ENCODE measurements at places on chromosomes 2 and 18. TPM values are rescaled to one million over a fixed set of nuclear protein-coding genes. Genes with fewer than 3 reads are reported as not detected.

Gene MLPH
- total RNA-seq, result 40.9 TPM

Gene SPP2
- total RNA-seq, result not detected

Gene RAD51AP2
- not detected for total RNA-seq

Gene TRIM43
- not detected for total RNA-seq

Gene PKDCC
- 63.1 TPM for total RNA-seq

Gene CCDC102B
- 1.4 TPM for total RNA-seq

Gene DPYSL5
- not detected for total RNA-seq

Gene MARCHF4
- 2.6 TPM for total RNA-seq

Gene LCT
- total RNA-seq, result not detected

Gene SERPINB2
- total RNA-seq, result not detected

Gene ANKRD12
- total RNA-seq, result 5.7 TPM

Gene EDAR
- total RNA-seq, result not detected

Gene CCDC148
- not detected for total RNA-seq

Gene PLA2R1
- 5.1 TPM for total RNA-seq

Gene MERTK
- total RNA-seq, result not detected

Gene WDR75
- total RNA-seq, result 46.6 TPM

Gene C1GALT1C1L
- total RNA-seq, result 0.86 TPM
